ENCODE measurements at places on chromosomes 3 and 15. TPM values are rescaled to one million over a fixed set of nuclear protein-coding genes. Genes with fewer than 3 reads are reported as not detected.

DNA sequence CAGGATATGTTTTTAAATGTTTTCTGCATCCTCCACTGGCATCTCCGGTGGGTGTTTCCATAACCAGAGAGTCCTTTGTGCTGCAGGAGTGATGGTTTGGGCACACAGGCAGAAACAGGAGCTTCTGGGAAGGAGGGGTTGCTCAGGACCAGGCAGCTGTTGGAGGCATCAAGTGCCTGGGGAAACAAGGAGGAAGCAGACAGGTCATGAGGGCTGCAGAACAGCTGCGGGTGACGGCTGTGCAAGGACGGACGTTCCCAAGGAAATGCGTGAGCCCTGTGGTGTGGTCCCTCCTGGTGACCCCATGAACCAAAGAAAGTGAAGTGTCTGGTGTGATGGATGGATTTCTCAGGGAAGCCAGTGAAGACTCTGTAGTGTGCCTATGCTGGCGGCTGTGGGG lies 61.2 kb upstream of the TNFAIP8L3 start:
- peak; percentile 58 for DNase-seq

- DNase-seq: no peak
Observed at GRCh38 chr3:178001670-178002101, 534.5 kb upstream of the KCNMB2 start.

Gene RAP2B
- polyA plus RNA-seq: 7.3 TPM

Gene FBXO40
- polyA plus RNA-seq: 2.6 TPM

Gene BFSP2
- polyA plus RNA-seq: not detected

DNA sequence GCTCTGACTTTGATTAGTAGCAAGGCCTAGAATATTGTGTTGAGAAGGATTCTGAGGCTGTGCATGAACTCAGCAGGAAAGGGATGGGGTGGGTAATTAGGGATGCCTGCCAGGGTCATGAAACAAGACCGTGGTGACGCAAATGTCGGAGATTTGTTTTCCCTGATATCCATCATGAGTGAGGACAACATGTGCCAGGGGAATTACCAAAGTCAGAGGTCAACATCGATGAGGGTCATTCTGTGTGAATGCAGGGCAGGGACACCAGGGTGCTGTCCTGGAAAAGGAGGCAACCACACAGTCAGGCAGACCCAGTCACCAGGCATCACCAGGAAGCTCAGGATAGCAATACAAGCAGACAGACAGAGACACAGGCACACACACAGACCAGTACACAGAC lies 52.2 kb downstream of the SLCO2A1 start:
- no peak for DNase-seq

- DNase-seq: no peak
Observed at GRCh38 chr15:66151809-66152208, 101.7 kb downstream of the MEGF11 start.

Gene ADGRG7
- not detected for polyA plus RNA-seq

DNA sequence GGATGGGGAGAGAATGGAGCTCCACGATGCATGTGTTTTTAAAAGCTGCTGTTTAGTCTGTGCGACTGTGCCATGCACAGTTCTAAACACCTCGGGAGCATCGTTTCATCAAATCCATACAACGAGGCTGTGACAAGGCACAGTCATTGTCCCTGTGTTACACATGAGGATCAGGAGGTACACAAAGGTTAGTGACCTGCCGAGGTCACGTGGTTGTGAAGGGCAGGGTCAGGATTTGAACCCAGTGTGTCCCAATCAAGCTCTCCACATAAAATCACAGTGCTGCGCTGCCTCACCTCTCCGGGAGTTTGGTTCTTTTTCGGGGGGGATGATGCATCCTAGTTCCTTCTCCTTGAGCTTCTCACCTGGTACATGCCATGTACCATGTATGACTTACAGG lies 18.7 kb upstream of the KIF23 start:
- DNase-seq: no peak

GRCh38 chr3:59607656-59608055 lies 557.8 kb upstream of the CFAP20DC start:
- DNase-seq: no peak

Gene GNAT1
- 0.37 TPM for polyA plus RNA-seq

Gene ACY1
- polyA plus RNA-seq: 19.3 TPM

- DNase-seq: no peak
Observed at GRCh38 chr3:167114619-167115018, 265.5 kb downstream of the ZBBX start.

GRCh38 chr3:149575961-149576564 lies 81.8 kb downstream of the WWTR1 start:
- DNase-seq: peak; percentile 70

DNA sequence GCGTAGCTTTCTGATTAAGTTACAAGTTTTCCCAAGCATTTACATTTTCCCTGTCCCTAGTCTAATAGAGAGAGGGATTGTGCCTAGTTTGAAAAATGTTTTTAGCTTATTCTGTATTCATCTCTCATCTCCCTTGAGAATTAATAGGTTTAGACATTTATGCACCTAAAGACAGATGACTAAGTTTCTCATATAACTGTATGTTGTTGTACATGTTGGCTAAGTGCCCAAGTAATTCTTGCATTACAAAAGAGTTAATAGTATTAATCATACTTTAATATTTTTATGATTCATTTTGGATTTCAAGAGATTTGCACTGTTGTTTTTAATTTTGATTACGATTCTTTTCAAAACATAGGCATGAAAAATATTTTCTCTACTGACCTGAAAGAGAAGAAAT lies 109.0 kb upstream of the TBL1XR1 start:
- DNase-seq: no peak

Gene CBLB
- 28.1 TPM for polyA plus RNA-seq

- no peak for DNase-seq
Observed at GRCh38 chr3:77709155-77709554, 669.3 kb downstream of the ROBO2 start.

- DNase-seq: no peak
Observed at GRCh38 chr15:90097475-90097874, 4.8 kb downstream of the IDH2 start.

- no peak for DNase-seq
Observed at GRCh38 chr3:53303549-53303948, 43.8 kb downstream of the DCP1A start.

Gene CRTAP
- polyA plus RNA-seq: 155 TPM

DNA sequence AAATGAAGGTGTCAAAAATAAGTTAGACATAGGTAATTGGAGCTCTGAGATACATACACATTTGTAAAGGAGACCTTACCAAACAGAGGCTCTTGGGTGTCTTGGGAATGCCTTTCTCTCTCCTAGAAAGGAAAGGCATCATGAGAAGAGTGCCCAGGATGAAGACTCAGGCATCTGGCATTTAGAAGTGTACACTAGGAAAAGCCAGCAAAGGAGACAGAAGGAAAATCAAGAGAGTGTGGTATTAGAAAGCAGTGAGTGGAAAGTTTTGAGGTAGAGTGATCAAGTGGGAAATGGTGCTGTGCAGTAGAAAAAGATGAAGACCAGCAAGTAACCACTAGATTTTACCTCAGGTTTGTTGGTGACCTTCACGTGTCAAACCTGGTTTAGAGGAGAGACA lies 16.1 kb downstream of the UBE2E1 start:
- no peak for DNase-seq

Gene GAP43
- 0.68 TPM for polyA plus RNA-seq

Gene RFT1
- polyA plus RNA-seq: 10.7 TPM

DNA sequence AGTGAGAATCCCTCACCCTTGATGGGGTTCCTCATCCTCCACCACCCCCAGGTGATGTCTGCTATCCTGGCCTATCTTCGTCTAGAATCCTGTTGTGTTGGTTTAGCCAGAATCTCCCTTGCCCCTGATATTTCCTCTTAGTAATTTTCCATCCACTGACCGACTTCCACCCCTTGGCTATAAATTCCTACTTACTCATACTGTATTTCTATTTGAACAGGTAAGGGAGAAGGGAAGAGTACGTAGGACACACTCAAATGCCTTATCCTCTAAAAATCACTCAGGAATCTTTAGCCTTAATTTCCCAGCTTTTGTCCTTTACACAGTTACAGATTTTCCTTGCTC lies 678 bp upstream of the TFG start:
- DNase-seq: no peak

Gene SLC9C1
- 0.10 TPM for polyA plus RNA-seq
